ENCODE measurements at places on chromosomes 16 and 17. TPM values are rescaled to one million over a fixed set of nuclear protein-coding genes. Genes with fewer than 3 reads are reported as not detected.

ABCC11 gene
- total RNA-seq, result 0.26 TPM

DNA sequence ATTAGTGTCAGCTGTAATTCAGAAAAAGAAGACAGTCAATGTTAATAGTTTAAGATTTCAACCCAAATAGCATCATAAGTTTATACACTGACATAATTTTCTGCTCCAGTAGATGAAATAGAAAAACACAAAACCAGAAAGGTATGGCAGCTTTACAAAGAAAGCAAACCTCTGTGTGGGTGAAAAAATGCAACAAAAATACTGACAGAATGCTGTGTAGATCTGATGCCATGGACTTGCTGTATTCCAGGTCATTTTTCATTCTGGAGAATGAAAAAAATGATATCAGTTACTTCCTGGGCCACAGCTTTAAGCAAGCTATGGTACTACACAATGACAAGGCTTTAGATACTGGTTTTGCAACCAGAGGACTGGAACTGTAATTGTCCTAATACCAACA lies 116.0 kb downstream of the MAP2K4 start:
- DNase-seq, result no peak

DNA sequence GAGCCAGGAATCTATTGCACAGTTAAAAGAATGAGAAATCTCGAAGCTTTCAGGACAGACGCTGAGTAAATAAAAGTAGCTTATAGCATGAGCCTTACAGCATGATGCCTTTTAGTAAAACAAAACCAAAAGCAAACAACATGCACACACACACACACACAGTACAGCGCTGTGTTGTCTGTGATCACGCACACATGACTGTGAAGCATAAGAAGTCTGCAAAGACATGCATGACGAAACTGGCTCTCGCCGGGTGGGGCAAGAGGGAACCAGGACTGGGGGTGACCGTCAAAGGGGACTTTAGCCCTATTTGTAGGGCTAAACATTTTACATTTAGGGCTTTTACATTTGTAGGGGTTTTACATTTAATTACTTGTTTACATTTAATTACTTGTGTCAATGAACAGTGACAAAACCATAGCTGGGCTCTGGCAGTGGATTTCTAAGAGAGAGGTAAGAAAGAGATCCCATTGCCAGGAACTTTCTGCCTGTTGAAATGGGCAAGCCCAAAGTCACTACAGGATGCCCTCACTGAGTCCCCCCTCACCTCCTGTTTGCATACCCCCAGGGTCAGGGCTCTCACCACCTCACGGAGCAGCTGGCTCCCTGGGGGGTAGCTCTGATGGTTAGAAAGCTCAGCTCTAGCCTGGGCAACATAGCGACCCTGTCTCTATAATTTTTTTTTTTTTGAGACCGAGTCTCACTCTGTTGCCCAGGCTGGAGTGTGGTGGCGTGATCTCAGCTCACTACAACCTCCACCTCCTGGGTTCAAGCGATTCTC lies 2.0 kb upstream of the TNFRSF13B start:
- no peak for DNase-seq

NPIPB6 gene
- total RNA-seq, result 3.3 TPM

DNA sequence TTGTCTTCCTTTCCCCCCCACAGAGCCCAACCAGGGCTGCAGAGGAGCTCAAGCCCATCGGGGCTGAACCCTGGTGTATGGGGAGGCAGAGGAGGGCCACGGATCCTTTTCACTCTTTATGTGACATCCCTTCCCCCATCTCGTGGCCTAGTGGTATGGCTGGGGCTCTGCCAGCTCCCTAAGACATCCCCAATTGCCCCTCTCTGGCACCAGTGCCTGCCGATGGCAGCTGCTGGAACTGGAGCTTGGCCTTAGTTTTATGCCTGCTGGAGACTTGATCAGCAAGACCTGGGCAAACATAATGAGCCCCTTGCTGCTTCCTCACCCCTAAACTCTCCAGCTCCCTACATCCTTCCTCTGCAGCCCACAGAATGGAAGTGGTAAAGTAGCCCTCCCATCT lies 8.0 kb upstream of the TOP2A start:
- no peak for DNase-seq

CD7 gene
- total RNA-seq, result 6.6 TPM

DNA sequence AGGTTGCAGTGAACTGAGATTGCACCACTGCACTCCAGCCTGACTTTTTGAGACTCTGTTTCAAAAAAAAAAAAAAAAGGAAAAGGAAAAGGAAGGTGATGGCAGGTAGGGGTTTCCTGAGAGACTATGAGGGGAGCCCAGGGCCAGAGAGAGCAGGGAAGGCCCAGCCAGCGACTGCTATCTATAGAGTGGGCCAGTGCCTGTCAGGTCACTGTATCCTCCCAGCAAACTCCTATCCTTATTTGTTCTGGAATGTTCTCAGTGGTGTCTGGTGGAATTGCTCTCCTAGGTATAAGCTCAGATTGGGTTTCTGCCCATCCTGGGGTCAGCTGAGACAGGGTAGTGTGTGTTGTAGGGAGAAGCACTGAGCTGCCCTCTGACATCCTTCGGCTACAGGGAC lies 14.9 kb upstream of the TMEM11 start:
- DNase-seq, result no peak

- DNase-seq, result peak; percentile 26
Measured at GRCh38 chr17:10875984-10876555, 38.2 kb upstream of the PIRT start.

KRTAP4-1 gene
- total RNA-seq, result not detected

DNA sequence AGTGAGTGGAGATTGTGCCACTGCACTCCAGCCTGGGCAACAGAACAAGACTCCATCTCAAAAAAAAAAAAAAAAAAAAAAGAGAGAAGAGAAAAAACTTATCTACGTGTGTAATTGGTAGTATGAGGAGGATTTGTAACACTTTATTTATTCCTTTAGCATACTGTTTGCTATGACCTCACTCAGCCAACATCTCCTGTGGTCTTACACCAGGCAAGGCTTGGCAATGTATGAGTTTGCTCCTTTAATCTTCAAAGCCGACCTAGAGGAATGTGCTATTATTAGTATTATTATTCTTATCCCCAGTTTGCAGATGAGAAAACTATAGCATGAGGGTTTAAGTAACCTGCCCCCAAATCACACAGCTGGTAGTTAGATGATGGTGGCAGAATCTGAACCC lies 35.8 kb upstream of the HAPSTR1 start:
- no peak for DNase-seq

- no peak for DNase-seq
Measured at GRCh38 chr16:62404842-62405611, 368.8 kb upstream of the CDH8 start.

DNA sequence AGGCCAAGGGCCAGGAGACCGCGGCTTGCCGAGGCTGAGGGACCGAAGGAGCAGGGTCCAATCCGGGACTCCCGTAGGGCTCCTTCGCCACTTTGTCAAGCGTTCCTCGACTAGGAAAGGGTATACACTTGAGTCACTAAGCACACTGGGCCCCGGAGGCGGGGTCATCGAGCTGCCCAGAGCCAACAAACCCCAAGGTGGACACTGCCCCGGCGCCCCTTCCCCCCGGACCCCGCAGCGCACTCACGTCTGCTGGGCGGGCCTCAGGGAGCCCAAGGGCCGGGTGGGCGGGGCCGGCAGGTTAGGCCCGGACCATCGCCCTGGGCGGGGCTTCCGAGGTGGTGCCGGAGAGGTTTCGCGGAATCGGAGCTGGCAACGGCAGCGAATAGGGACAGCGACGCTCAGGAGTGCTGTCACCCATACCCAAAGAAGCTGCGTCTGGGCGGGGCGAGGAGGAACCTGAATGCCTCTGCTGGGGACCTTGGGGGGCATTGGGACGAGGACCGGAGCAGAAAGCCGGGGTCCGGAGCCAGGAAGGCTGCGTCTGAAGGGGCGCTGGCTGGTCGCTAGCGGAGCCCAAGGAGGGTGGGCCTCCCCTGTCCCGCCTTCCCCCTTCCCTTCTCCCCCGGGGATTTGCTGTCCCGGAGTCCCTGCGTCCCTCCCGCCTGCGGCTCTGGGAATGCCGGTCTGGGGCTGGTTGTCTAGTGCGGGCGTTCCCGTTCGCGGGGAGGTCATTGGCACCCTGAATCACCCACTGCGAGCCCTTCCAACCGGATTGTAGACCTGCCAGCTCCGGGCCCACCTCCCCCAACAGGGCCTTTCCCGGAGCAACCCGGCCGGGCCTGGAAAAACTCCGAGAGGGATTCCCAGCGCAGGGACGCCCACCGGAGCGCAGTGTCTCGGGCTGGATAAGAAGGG lies 118.2 kb upstream of the SMURF2 start:
- DNase-seq, result peak; percentile 88

- no peak for DNase-seq
Measured at GRCh38 chr17:63276821-63277220, 169.3 kb downstream of the CYB561 start.

DNA sequence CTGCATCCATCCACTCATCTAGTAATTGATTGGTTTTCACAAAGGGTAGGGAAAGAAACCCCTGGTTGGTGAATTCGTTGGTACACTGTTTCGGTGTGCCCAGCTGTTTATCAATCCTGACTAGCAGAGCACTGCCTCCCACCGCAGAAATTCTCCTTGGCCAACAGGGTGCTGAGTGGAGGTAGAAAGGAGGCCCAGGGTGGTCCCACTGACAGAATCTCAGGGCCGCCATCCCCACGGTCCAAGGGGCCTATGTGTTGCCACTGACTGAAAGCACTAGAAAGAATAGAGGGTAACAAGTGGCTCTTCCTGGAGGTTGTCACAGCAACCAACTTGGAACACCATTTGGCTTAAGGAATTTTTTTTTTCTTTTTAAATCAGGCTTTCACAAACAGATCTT lies 8.4 kb upstream of the RCVRN start:
- no peak for DNase-seq

DNA sequence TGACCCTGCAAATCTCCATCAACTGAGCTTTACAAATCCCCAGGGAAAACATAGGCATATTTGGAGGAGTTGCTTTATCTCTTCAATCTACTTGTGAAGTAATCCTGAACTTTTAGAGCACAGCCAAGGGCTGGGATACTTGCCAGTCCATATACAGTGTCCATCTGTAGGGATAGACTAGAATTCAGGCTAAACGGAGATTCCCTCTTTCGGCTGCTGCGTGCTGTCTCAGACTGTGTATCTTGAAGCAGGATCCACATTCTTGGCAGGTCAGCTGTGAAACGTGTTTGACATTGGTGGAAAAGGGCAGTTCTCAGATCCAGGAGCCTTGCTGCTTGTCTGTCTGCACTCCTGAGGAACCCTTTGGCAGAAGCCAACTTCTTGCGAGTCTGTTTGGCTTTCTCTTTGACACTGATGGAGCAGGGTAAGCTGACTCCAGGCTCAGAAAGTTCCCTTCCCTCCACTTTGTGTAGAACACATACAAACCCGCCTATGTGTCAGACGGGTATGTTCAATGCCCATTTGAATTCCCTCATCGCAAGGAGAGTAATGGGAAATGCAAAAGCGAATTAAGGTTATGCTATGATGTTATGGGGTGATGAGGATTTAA lies 221.8 kb downstream of the MAP2K4 start:
- DNase-seq, result no peak

CHST6 gene
- 1.3 TPM for total RNA-seq

- no peak for DNase-seq
Measured at GRCh38 chr17:77946900-77947645, 11.4 kb upstream of the TNRC6C start.

TNFRSF13B gene
- not detected for total RNA-seq

TNRC6C gene
- total RNA-seq, result 14.6 TPM

GRCh38 chr17:80761110-80761871 lies 216.7 kb downstream of the RPTOR start:
- DNase-seq, result no peak

GRCh38 chr16:28264656-28265055 lies 27.7 kb upstream of the SBK1 start:
- no peak for DNase-seq

TGFB1I1 gene
- 26.2 TPM for total RNA-seq

- DNase-seq, result no peak
Measured at GRCh38 chr17:3968015-3968414, 3.8 kb upstream of the ATP2A3 start.

C16orf74 gene
- 4.1 TPM for total RNA-seq

PTGES3L gene
- total RNA-seq, result not detected

DNA sequence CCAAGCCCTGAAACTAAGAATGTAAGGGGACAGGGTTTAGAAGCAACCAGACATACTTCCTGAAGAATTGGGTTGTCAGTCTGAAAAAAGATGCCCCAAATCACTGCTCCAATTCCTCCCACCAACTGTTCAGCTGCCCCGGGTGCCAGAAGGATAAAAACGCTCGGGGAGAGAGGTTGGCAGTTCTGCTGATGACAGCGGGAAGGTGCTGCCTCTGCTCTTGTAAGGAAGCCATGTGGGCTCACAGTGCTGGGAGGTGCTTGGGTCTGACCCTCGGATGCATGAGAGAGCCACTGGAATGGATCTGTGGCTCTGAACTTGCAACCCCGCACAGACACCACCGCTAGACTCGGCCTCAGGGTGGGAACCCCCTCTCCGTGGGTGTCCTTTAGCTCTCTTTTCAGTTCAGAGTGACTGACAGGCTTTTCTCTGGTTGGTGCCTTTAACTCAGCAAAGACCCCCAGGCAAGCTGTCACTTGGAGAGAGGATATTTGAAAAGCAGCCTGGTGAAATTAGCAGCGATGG lies 364.8 kb upstream of the RBFOX1 start:
- DNase-seq, result no peak

Measured in upper lobe of left lung (tissue), 6 donors.